ENCODE measurements at places on chromosomes 1 and 21. TPM values are rescaled to one million over a fixed set of nuclear protein-coding genes. Genes with fewer than 3 reads are reported as not detected.

The RGS2 gene
- total RNA-seq: 3.1 TPM

The JAM2 gene
- total RNA-seq: 2.0 TPM

DNA sequence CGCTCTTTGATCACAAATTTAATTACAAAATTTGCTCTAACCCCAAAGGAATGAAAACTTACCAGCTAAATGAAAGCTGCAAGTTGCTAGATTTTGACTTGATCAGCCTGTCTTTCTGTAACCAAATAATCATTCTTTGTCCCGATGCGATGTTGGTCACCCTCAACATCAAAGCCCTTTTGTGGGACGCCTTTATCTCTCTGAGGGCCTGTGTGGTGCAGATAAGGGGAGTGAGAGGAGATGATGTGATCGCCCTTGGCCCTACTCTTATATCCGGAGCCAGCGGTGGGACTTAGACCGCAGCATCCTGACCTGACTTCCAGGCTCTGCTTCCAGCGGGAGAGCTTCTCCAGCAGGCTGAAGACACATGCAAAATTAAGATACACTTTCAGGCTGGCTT is 19.3 kb upstream of the UMODL1 start:
- DNase-seq: no peak

DNA sequence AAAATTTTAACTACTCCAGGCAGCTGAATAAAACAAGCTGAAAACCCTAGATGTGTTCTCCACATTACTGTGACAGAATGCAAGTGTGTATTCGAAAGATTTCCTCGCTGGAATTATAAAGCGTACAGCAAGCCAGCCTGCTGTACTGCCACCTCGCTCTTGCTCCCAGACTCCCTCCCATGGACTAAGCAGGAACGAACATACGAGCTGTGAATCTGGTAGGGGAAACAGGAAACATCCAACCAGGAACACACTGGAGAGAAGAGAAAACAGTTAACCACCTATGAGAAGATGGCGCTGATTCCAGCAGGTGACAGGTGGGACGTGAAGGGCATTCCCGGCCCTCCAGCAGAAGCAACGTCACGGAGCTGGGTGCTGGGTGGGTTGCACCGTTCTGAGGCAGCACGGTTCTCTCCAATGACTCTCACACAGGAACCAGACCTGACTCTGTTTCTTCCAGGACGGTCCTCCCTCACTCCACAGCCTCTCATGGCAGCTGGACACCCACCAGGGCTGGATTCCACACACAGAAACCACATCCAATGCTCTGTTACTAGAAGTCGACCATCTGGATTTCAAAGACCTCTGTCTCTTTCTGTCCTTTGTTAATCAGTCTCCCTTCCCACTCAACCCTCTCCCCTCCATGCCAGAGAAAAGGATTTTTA is 219.2 kb downstream of the RERE start:
- DNase-seq: no peak

DNA sequence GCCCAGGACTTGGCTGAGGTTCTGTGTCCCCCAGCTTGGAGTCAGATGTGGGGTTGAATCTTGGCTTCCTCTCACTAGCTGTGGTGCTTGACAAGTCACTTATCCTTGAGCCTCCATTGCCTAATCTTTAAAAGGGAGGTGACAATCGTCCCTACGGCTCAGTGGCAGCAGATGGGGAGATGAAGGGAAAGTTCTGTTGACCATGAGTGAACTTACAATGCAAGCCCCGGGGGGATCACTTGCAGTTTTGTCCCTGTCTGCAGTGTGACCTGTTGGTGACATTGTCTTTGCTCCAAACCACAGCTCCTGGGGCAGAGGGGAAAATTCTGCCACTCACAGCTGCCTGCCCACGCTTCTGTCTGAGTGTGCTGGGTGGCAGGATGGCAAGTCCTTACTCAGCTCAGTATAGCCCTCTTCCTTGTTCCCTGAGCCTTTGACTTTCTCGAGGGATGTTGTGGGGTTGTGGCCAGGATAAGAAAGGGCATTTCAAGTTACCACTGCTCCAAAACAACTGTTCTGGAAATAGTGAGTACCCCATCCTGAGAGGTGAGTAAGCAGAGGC is 1.7 kb downstream of the PCSK9 start:
- DNase-seq: no peak

DNA sequence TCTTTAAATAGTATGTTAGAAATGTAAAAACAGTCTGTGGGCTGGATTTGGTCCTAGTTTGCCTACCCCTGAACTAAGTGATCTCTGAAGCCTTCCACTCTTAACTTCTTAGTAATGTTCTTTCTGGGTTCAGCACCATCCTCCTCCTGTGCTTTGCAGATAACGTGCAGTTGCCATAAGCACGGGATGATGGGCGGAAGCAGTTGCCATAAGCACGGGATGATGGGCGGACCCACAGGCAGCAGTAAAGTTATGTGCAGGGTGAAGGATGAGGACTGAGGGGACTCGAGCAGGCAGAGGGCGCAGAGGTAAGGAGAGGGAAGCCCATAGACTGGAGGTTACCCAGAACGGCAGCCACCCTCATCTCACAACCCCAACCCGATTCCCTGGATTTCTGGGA is 25.6 kb downstream of the GPA33 start:
- no peak for DNase-seq

DNA sequence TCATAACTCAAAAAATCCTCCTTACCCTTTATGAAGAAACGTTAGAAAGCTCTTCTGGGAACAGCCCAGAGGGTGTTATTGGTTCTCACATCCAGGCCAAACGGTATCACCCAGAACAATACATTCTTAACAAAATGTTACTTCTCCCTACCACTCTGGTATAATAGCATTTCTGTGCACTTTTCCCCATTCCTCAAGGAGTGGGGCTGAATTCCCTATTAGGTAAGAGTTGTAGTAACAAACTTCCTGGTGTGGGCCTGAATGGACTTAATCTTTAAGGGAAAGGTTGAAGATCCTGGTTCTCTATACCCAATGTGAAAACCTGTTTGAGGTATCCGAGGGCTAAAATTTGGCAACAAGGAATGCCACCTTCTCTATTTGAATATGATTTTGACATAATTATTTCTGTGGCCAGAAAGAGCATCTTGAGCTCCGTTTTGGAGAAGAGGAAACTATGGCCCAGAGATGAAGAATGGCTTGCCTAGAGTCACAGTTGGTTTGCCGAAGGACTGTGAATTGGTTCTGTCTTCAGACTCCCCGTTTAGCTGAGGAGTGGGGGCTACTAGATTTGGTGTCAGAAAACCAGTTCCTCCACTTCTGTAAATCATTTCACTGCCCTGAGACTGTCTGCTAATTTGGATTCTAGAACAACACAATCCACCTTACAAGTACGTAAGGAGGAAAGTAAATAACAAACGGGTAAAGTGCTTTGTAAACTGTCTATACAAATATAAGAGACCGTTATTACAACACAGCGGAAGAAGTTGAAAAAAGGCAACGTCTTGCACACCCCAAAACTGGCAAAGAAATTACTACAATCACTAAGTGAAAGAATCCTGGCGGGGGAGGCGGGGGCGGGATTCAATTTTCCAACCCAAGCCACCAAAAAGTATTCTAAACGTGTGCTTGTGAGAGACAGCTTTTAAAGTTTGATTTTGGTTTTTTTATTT is 2.3 kb downstream of the ANP32E start:
- DNase-seq: no peak

The FCAMR gene
- not detected for total RNA-seq

- no peak for DNase-seq
These were observed 55.4 kb upstream of the IFFO2 start for GRCh38 chr1:19011845-19012231.
